ENCODE measurements at places on chromosomes 3 and 15.
A peak's percentile ranks its signal among the peaks of the same experiment; 100 is the strongest.

- peak; percentile 39 for DNase-seq
Measured at GRCh38 chr15:59528961-59529402, 82.6 kb upstream of the GCNT3 start.

GRCh38 chr15:30816430-30816829 is 87.3 kb upstream of the FAN1 start:
- no peak for DNase-seq

GRCh38 chr3:64918989-64919388 is 231.2 kb upstream of the ADAMTS9 start:
- DNase-seq: no peak

DNA sequence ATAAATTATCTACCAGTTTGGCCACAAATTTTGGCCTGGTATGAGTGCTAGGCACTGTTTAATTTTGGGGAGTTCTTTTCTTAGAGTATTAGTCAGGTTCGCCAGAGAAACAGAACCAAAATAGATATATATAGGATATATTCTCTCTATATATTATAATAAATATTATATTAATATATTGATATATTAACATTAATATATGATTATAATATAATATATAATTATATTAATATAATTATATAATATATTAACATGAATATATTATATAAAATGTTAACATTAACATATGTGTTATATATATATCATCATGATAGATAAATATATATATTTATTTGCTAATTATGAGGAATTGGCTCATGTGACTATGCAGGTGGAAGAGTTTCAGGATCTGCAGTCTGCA is 137.8 kb upstream of the CHRNA7 start:
- DNase-seq: no peak

- DNase-seq: no peak
Measured at GRCh38 chr3:26308454-26308853, 314.1 kb upstream of the LRRC3B start.

- no peak for DNase-seq
Measured at GRCh38 chr15:33008284-33008995, 186.1 kb downstream of the FMN1 start.

- no peak for DNase-seq
Measured at GRCh38 chr3:107600780-107601179, 78.0 kb downstream of the BBX start.

DNA sequence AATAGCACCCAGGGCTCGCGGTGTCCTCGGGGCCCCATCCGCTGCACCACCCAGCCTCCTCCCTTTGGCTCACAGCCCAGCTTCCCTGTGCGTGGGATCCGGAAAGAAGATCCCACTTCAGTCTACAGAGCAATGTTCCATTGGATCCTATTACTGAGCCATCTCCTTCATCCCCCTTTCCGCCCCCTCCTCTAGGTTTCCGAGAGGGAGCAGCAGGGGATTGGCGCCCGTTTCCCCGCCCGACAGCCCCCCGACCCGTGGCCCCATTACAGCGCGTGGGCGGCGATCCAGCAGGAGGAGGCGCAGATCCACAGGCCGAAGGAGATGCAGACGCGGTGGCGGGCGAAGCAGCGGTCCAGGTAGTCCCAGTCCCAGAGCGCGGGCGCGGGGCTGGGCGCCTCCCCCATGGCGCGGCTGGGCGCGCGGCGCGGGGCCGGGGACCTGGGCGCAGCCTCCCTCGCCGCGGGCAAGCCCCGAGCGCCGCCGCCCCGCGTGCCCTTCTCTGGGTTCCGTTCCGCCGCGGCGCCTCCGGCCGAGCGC is 340 bp downstream of the TMEM44 start:
- no peak for DNase-seq

GRCh38 chr3:108376026-108376425 is 79.7 kb downstream of the HHLA2 start:
- no peak for DNase-seq

- DNase-seq: no peak
Measured at GRCh38 chr3:141681390-141681780, 56.7 kb upstream of the RNF7 start.

GRCh38 chr3:101042996-101043686 is 49.9 kb upstream of the ABI3BP start:
- DNase-seq: no peak

DNA sequence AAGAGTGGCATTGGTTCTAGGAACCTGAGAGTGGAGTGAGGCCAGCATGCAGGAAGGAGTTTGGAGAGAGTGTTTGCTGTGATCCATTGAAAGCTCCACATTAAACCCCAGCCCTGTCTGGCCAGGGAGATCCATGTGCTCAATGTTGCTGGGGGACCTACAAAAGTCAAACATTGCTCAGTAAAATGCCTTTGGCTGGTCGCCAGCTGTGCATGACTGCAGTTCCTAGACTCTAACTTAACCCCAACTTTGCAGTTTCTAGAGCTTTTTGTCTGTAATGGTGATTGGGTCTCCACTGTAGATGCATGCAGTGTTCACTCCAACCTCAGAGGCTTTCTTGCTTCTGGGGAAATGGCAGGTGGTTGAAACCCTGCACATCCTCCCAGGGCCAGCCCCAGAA is 99.7 kb upstream of the ABHD17C start:
- DNase-seq: no peak

DNA sequence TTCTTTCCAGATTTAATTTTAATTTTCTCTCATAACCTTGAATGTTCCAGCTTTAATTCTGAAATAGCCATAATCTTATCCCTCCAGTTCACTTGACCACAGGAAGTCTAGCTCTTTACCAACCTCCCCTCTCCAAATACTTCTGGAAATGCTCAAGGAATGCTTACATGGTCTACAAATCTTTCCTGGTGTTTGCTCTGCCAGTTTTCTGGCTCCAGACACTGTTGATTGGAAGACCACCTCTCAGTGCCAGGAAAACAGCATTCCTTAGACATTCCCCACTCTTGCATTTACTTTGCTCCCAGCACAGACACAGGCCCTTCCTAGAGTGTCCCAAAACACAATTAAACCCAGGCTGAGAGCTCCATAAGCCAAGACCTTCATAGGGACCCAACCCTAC is 98.6 kb downstream of the MESD start:
- no peak for DNase-seq

DNA sequence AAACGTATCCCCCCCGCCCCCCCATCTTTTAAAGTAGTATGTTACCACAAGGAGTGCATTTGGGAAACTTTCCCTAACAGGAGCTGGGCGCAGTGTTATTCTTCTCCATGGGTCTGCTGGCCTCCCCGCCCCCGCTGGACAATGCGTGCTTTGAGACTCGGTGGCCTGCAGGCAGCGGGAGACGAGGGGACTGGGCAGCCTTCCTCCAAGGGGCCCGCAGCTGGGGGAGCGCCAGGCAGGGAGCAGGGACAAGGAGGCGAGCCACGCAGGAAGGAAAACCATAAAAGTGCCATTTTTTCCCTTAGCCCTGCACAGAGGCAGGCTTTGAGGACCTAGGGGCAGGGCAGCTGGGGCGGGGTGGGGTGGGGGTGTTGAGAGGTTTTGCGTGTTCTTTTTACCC is 14.1 kb downstream of the SOX2 start:
- no peak for DNase-seq

- no peak for DNase-seq
Measured at GRCh38 chr15:87167706-87168105, 1088.0 kb downstream of the AGBL1 start.

GRCh38 chr3:13844286-13844685 is 35.6 kb downstream of the WNT7A start:
- DNase-seq: no peak

DNA sequence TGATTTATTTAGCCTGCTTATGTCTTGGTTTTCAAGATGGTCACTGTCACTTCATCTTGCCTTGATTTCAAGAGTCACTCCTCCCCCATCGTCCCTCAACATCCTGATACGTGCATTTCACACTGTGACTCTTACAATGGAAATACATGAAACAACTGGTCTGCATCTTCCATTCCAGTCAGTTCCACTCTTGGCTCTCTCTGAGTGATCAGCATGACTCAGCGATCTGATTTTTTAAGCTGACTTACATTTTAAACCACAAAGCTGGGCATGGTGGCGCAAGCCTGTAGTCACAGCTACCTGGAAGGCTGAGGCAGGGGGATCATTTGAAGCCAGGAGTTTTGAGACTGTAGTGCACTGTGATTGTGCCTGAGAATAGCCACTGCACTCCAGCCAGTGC is 271.2 kb upstream of the ROPN1 start:
- DNase-seq: no peak

DNA sequence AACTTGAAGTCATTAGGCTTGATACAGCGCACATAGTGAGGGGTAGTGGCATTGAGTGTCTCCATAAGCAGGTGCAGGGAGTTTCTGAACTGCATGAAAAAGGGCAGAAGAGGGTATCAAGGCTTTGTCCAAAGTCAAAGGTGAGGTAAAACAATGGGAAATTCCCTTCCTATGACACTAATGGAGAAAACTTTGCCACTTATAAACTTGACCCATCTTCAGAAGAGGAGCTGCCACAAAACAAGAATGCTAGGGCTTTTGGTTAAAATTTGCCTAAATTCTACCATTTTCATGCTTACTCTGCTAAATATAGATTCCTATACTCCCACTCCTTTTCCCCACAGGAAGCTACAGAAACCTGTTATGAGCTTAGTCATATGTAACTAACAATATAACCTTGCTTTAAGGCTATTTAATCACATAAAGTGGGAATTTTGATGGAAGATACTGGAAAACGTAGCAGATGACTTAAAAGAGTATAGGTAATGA is 87.5 kb upstream of the MYO5C start:
- no peak for DNase-seq

DNA sequence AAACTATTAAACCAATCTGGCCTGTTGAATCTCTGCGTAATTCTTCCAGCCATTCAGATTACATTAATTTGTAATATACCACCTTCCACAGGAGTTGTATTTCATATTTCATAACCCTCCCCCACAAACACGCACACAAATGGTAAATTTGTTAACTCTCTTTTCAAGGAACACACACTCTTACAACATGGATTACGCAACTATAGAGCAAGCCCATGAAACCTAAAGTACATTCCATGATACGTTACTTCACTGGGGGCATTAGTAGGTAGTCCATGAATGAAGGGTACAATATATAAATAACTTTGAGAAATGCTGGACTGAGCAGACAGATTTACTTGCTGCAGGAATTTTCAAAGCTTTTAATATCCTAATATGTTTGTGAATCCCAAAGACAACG is 65.0 kb downstream of the TRIM69 start:
- no peak for DNase-seq

DNA sequence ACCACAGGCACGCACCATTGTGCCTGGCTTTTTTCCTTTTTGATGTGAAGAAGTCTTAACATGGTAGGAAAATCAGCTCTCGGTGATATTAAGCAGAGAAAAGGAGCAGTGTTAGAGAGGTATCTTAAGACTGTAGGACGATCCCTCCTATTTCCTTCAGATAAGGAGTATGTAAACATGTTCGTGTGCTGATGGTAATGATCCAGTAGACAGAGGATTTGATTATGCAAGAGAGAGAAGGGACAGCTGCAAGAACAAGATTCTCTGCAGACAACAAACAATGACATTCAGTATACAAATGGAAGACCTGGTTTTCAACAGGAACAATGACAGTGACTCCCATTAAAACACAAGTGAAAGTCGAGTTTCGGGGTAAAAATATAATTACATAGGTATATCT is 95.1 kb upstream of the MELTF start:
- no peak for DNase-seq

- no peak for DNase-seq
Measured at GRCh38 chr15:99845009-99845408, 111.8 kb upstream of the LYSMD4 start.

- DNase-seq: no peak
Measured at GRCh38 chr15:99403597-99403996, 152.3 kb downstream of the LRRC28 start.

DNA sequence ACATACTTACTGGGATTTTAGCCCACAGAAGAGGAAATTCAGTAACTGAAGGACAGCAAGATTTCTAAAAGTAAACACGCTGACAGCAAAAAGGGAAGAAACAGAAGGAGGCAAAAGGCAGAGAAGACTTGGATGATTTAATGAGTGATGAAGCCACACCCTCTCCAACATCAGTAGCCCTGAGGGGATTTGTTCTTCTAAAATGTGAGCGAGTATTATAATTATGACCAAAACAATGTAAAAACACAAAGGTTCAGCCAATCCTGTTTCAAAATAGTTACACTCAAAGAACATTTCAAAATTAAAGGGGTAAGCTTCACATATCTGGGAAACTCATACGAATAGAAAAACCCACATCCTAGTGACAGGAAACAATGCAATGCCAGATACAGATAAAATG is 25.0 kb downstream of the MCCC1 start:
- no peak for DNase-seq

GRCh38 chr3:187367561-187368103 is 553 bp upstream of the RTP4 start:
- no peak for DNase-seq

DNA sequence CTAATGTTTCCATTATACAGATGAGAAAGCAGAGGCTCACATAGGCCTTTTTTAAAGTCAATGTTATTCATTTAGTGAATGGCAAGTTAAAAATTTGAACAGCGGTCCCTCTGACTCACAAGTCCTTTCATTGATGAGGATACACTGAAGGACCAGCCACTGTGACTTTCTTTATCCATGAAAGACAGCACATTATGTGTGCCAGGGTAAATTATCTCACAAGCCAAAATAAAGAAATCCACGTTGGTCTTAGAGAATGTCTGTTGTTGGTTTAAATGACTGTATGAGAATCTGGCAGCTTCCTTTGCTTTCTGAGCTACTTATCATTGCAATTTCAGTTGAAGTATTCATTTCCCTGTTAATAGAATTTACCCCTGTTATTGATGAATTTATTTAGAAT is 485.1 kb downstream of the TBL1XR1 start:
- DNase-seq: no peak

DNA sequence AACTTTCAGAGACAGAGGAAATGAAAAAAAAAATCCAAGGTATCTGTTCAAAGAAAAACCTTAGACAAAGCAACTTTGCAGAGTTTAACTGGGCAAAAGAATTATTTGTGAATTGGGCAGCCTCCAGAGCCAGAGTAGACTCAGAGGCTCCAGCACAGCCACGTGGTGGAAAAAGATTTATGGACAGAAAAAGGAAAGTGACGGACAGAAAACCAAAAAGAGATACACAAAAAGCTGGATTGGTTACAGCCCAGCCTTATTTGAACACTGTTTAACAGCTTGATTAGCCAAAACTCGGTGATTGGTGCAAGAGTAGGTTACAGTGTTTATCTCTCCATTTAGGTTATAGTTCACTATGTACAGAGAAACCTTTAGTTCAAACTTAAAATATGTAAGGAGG is 23.7 kb upstream of the GPD1L start:
- no peak for DNase-seq

DNA sequence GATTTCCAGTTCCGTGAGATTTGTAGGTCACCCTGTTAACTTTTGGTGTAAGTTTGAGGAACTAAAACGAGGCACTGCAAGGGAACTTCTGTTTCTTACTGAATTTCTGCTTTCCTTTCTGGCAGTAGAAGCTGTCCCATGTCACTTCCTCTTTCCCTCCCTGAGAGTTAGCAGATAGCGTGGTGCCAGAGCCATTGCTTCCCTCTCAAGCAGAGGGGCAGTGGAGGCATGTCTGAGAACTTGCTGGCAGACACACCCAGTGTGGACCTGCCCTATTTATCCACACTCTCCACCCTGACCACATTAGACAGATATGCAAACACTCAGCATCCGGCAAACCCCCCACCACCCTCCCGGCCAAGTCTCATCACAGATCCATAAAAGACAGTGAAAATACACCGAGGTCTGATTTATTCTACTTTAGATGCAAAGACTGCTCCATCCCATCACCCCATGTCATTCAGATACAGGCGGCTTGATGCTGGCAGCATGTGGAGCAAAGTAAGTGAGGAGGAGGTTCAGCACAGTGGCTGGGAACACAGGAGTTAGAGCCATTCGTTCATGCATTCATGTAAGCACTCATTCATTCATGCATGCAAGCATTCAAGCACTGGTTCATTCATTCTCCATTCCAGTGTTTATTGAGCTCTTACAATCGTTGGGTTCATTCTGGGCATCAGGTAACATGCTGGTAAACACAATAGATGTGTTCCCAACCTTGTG is 324.7 kb downstream of the SHQ1 start:
- peak; percentile 26 for DNase-seq

All from GM18507 (cell line).